ENCODE measurements at places on chromosomes 12 and 14.

DNA sequence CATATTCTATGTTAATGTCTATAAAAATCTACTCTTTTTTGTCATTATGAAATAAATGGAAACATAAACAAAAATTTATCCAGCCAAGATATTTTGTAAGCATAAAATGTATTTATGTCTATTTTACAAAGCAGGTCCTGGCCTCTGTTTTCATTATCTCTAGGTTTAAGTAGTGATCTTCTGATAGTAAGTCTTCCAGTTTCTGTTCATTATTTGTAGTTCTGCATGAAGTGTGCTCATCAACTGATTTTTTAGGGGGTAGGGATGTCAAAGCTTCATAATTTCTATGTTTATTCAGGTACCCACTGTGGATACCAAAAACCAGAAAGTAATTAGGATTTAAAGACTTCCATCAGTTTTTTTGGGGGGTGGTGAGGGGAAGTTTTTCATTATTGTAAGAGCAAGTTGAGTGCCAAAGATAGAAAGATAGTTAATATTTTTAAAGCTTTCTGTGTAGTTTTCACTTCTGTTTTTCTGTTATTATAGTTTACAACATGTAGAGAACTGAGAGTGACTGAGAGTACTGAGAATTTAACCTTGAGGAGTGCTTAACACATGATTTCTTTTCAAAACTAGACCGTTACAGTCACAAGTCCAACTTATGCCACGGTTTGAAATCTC, 30.6 kb upstream of the LMO3 start:
- DNase-seq = no peak

DNA sequence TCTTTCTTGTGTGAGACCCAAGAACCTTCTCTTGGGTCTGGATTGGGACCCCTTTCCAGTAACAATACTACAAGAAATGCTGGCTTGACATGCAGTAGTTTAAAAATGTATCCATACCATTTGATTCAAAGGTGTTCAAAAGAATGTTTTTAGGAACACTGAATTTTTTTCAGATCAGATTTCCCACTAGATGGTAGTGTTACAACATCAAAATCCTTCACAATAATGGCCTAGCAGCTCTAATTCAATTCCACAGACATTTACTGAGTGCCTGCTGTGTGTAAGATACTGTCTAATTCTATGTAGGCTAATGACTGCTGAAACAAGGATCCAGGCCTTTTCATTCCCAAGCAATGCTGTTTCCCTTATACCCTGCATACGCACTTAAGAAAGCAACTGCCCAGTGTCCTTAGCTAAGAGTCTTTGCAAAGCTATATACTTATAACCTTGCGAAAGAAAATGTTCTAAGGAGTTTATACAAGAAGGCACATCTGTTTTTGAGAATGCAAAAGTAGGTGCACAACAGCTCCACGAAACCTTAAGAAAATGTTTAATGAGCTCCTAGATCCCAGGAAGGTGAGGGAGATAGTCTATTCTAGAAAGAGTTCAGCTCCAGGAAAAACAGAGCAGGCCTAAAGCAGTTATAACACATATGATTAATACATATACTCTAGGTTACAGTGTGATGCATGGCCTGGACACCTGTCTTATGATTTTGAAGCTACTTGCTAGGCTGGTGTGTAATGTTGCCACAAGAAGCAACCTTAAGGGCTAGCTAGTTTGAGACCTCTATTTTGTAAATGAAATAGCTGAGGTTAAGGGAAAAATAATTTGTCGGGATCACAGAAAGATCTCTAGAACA, 50.9 kb upstream of the PKP2 start:
- peak; percentile 80 for DNase-seq

- DNase-seq = no peak
Observed at GRCh38 chr14:55965851-55966250, 152.4 kb upstream of the PELI2 start.

DNA sequence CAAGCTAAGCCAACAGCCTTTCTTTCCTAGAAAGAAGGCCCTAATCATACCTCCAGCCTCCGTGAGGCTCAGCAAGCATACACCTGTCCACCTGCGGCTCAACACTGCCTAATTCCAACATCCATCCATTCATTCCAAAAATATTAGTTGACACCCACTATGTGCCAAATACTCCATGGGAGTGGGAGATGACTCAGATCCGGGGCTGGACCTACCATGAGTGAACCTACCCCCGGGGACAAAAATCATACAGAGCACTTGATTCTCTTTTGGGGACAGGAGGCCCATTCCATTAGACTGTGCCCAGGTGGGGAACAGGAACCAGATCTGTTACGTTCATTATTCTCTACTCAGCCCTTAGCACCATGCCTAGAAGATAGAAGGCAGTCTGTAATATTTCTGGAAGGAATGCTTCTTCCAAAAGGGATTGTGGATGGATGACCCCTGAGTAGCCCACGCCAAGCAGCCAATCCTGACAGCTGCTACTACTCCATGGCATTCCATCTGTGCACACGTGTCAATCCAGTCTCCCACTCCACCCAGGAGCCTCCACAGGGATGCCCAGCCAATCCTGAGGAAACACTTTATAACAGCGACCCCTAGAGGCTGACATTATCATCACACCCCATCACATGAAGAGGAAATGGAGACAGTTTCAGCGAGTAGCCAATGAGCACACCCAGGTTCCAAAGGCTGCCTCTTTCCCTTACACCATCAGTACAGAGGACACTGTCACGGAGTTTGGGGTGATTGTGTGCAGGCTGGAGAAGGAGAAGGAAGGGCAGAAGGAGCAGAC, 170.7 kb downstream of the ESRRB start:
- DNase-seq = peak; percentile 50

DNA sequence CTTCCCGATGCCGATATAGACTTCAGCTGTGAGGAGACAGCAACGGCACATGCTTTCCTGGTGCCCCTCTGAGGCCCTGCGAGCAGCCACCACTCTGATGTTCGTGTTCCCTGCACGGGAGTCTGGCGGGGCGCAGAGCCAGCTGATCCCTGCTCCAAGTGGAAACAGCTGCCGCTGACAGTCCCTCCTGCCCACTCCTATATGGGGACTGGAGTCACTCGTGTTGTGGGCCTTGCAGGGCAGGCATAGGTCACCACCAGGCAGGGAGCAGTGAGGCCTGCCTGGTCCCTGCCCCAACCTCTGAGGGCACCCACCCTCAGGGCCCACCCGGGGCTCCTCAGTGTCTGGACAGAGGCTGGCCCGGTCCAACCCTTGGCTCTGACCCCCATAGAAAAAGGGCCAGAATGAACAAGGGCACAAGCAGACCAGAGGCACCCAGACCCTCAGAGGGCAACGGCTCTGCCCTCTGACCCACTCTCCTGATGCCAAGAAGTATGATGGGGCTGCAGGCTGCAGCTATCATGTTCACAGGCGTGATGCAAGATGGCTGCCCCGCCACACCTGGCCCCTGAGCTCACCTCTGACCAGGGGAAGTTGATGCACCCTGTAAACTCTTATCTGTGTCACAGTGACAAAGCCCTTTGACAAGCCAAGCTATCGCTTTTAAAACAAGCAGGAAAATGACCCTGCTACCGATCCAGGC, 181.6 kb downstream of the CALM1 start:
- no peak for DNase-seq

GRCh38 chr12:109822951-109823411, 10.2 kb downstream of the TRPV4 start:
- no peak for DNase-seq

- DNase-seq = no peak
Observed at GRCh38 chr12:52526511-52526951, 6.3 kb upstream of the KRT5 start.

DNA sequence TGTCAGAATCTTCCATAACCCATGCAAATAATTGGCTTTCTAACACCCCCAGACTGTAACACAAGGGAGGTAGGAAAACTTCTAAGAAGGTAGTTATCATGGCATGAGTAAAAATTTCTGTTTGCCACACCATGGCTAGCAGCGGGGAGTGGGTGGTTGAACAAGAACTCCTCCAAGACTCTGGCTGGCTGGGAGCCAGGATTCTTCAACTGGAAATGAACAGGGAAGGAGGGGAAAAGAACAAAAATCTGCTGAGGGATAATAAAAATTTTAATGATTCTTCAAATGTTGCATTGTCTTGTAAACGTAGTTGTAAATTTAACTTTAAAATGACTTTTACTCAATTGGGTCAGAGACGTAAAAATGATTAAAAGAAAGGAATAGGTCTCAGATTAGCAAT, 78.9 kb downstream of the AKAP6 start:
- no peak for DNase-seq

GRCh38 chr12:14167005-14167628, 185.7 kb upstream of the GRIN2B start:
- peak; percentile 55 for DNase-seq

GRCh38 chr14:64790478-64790877, 86.3 kb downstream of the PLEKHG3 start:
- no peak for DNase-seq

GRCh38 chr12:84247931-84248330, 664.7 kb downstream of the SLC6A15 start:
- DNase-seq = no peak

GRCh38 chr12:47894068-47894467, 10.7 kb downstream of the VDR start:
- DNase-seq = no peak

DNA sequence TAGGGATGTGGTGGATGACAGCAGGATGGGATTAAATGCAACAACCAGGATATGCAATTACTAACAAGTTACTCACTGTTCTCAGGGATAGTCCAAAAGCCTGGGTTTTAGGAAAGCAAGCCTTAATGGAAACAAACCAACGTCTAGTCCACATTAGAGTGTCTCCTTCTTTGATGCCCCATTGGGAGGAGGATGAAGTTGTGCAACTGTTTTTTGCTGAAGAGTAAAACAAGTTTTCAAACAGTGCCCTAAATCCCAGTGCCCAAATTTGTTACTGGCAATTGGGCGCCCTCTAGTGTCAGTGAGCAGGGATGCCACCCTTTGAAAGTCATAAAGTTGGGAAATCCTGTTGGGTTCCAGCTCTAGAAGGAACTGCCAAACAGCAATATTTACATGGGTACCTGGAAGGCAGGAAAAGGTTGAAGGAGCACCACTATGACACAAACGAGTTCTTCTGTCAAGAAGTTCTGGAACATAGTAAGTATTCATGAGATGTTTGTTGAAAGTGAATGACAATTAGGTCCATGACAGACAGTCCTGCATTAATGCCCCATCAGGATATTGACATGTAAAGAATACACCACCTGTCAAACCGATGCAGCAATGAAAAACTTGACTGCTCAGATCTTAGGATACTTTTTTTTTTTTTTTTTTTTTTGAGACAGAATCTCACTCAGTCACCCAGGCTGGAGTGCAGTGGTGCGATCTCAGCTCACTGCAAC, 11.1 kb upstream of the DPF3 start:
- peak; percentile 49 for DNase-seq

DNA sequence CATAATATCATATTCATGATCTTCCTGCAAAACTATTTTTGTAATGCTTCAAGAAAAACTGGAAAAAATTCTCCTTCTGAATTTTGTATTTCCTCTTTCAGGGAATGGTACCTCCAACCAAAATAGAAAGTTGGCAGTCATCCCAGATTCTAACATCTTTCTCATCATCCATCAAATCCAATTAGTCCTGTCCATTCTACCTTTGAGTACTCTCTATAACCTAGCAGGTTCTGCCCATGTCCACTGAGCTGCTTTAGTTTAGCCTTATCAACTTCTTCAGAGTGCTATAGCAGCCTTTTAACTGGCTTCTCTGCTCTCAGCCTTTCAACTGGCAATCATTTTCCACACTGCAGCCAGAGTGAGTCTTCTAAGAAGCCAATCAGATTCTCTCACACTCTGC, 236.2 kb downstream of the AKAP6 start:
- peak; percentile 32 for DNase-seq

GRCh38 chr14:68784978-68785533, 7.8 kb downstream of the ZFP36L1 start:
- no peak for DNase-seq

- no peak for DNase-seq
Observed at GRCh38 chr12:57545809-57546437, 1.1 kb downstream of the DCTN2 start.

- no peak for DNase-seq
Observed at GRCh38 chr14:24834956-24835355, 201.0 kb upstream of the GZMB start.

GRCh38 chr14:20707622-20708021, 19.1 kb downstream of the ANG start:
- DNase-seq = no peak

DNA sequence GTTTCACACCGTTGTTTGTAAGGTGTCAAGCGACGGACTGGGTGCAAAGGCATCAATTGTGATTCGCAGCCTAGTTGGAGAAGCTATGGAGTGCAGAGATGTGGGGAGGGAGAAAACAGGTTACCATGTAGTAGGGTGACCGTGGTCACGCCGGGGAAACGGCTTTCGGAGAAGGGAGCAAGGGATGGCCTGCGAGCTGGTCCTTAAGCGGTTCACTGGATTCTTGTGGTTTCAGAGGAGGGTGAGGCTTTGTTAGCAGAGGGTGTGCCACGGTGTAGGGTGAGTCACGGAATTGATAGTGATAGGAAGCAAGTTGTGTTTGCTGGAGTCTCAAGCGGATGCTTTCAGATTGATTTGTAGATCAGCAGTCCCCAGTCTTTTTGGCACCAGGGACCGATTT, 2.3 kb downstream of the PIWIL1 start:
- DNase-seq = no peak
